ENCODE measurements at places on chromosomes 7 and 10.

GRCh38 chr10:75189266-75190096, 21.1 kb upstream of the VDAC2 start:
- no peak for DNase-seq

DNA sequence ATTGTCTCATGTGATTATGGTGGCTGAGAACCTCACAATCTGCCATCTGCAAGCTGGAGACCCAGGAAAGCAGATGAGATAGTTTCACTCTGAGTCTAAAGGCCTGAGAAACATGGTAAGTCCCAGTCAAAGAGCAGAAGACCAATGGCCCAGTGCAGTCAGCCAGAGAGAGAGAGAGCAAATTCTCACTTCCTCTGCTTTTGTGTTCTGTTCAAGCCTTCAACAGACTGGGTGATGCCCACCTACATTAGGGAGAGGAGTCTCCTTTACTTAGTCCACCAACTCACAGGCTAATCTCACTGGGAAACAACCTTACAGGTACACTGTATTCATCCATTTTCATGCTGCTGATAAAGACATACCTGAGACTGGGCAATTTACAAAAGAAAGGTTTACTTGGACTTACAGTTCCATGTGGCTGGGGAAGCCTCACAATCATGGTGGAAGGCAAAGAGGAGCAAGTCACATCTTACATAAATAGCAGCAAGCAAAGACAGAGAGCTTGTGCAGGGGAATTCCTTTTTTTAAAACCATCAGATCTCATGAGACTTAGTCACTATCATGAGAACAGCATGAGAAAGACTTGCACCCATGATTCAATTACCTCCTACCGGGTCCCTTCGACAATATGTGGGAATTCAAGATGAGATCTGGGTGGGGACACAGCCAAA, 4.7 kb upstream of the FRMPD2 start:
- no peak for DNase-seq

GRCh38 chr7:12281038-12281437, 69.9 kb downstream of the TMEM106B start:
- no peak for DNase-seq

GRCh38 chr10:36265741-36266140, 623.6 kb upstream of the FZD8 start:
- no peak for DNase-seq

DNA sequence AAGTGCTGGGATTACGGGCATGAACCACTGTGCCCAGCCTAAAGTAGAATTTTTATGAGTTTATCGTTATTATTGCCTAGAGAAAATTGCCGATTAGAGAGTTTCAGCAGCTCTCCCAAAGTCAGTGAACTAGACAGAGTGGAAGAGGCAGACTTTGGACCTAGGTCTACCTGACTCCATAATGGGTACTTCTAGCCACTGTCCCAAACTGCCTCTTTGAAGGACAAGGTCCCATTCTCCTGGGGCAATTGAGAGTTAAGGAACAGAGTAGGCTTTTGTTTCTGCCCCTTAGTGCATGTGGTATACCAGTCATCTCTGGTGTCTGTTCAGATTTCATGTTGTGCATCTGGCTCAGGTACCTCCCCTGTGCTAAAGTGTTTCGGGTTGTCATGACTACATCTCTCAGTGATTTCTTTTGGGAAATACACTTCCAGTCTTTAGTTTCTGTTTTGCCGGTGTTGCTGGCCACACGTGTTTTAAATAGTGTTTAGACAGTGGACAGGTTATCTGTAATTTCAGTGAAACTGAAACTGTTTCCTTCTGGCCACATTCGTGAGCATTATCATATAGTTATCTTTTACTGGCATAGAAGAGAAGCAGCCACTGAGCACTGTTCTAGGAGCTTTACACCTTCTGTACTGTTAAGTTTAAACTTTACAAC, 4.7 kb downstream of the TMEM236 start:
- DNase-seq = no peak

DNA sequence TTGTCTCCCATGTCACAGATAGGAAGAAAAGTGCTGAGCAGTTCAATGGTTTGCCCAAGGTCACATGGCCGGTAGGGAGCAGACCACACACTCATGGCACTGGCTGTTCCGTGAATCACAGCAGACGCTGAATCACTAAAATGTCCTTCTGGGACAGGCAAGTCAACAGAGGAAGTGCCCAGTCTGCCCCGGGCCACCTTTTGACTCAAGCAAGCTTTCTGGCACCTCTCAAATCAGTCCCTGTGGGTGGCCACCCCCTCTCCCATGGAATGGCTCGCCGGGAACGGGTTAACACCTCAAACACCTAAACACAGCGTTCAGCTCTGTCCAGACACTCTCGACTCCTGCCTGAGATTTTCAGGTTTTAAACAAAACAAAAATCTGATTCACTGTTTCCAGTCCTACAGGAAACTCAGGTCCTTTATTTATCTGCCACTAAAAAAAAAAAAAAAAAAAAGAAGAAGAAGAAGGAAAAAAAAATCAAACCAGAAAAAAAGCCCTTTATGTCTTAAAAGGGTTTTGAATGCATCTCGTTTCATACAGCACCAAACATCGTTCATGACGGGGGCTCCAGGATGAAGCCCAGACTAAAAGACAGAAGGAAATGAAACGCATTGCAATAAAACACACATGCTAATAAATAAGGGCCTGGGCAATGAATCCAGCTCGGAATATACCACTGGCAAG, 15.5 kb downstream of the CARD11 start:
- no peak for DNase-seq

DNA sequence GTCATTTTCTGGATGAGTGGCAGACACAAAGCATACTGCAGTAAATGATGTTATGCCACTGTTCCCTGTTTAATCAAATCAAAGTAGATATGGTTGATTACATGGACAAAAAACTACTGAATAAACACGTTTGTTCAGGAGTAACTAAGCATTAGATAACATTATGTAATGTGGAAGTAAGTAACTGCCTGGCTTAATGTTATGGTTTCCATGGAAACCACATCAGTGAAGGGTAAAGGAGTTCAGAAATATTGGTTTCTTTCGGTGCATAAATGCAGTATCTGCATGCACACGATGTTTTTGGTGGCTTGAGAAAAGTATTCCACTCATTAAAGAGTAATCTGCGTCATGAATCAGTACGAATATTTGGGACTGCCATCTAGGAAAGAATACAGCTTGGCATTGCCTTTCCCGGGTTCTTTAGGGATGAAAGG, 131.3 kb upstream of the PRKCQ start:
- no peak for DNase-seq

Data from stimulated activated CD4-positive, alpha-beta T cell treated with anti-CD3 and anti-CD28 coated beads, Interleukin-15, amount 100 ng/mL, for 1 hour (primary cell).